ENCODE measurements at places on chromosomes 3 and 15.

- DNase-seq: no peak
Observed at GRCh38 chr15:33810073-33810595, 158.2 kb upstream of the CHRM5 start.

GRCh38 chr15:89184357-89184756, 37.0 kb downstream of the RLBP1 start:
- no peak for DNase-seq

DNA sequence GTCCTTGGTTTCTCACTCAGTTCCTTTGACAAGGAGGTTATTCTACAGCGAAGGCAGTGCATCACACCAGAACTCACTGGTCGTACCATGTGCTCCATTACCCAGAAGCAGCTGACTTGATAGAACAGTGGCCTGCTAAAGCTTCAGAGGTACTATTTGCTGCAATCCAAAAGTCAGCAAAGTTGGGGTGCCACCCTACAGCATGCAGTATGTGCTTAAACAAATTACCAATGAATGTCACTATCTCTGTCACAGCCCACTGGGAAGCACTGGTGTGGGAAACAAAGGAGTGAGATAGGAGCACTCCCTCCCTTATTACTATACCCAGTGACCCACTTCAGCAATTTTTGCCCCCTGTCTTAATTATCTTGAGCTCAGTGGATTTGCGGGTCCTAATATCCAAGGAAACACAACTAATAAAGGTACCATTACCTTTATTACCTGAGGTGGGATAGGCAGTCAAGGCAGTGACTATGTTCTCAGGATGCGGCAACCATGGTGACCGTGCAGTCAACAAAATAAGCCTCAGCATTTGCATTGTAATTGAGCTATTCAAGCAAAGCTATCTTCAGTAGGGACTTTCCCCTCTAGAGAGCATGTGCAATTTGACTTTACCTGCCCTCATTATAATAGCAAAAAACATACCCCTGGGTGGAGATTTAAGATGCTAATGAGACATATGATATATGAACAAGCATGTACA, 199.4 kb downstream of the OCA2 start:
- DNase-seq: no peak

- no peak for DNase-seq
Observed at GRCh38 chr3:109927161-109927560, 589.8 kb upstream of the DPPA4 start.

- DNase-seq: peak; percentile 81
Observed at GRCh38 chr3:194134231-194134756, 1.7 kb upstream of the HES1 start.

- no peak for DNase-seq
Observed at GRCh38 chr3:62605413-62606068, 232.2 kb upstream of the FEZF2 start.

- no peak for DNase-seq
Observed at GRCh38 chr3:28853830-28854229, 427.0 kb upstream of the RBMS3 start.

- DNase-seq: no peak
Observed at GRCh38 chr15:66724732-66725463, 22.9 kb downstream of the SMAD6 start.

- DNase-seq: no peak
Observed at GRCh38 chr3:22922317-22922716, 280.8 kb upstream of the UBE2E2 start.

- no peak for DNase-seq
Observed at GRCh38 chr15:74383286-74383685, 15.8 kb upstream of the CYP11A1 start.

GRCh38 chr15:80525853-80526252, 121.7 kb downstream of the ARNT2 start:
- DNase-seq: no peak

DNA sequence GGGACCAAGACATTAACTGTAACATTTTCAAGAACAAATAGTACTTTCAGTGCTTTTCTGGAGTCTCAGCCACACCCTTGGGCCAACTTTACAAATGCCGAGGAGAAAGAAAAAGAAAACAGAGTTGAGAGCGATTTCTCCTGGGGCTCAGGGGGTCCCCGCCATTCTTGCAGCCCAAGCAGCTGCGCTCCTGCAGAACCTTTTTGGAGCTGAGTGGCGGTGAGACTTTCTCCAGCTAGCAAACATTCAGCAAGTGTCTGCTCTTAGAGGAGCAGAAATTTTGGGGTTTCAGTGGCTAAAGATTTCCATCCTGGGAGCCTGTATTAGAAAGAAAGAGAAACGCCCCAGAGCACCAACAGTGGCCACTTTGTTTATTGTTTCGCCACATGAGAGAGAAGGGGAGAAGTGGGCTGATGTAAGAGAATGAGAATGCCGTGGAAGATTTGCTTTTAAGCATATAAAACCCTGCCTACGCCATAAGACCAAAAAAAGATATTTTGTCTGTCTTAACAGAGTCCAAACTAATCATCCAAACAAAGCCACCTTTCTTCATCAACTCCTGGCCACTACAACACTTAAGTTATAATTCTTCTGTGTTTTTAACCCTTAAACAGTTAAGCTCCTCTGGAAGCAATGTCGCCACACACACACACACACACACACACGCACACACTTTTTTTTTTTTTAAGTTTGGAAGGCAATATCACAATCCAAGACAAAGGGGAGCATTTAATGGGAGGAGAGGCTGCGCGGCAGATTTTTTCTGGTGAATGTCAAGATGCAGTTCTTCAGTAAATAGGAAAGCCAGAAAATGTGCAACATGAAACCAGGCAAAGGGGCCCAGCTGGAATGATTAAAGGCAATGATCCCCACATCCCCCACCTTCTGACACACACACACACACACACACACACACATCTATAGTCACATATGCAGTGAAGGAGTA, 19.2 kb downstream of the EID1 start:
- DNase-seq: no peak

GRCh38 chr3:38102444-38102814, 34.5 kb downstream of the ACAA1 start:
- DNase-seq: no peak

DNA sequence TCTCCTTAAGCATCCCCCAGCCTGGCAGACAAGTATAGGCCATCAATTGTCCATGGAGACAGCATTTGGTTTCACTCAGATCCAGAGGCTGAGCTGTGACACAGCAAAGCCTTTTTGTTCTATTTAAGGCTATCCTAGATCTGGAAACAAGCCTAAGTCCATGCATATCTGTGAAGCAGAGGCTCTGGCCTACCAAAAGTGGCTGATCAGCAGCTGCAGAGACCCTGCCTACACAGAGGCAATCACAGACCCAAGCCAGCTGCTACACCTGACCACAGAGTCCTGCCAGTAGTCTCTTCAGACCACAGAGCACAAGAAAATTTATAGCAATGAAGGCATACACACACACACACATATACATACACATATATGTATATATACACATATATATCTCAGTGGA, 501.7 kb upstream of the ARPP21 start:
- DNase-seq: no peak

GRCh38 chr3:124792341-124793040, 62.2 kb downstream of the UMPS start:
- DNase-seq: no peak

DNA sequence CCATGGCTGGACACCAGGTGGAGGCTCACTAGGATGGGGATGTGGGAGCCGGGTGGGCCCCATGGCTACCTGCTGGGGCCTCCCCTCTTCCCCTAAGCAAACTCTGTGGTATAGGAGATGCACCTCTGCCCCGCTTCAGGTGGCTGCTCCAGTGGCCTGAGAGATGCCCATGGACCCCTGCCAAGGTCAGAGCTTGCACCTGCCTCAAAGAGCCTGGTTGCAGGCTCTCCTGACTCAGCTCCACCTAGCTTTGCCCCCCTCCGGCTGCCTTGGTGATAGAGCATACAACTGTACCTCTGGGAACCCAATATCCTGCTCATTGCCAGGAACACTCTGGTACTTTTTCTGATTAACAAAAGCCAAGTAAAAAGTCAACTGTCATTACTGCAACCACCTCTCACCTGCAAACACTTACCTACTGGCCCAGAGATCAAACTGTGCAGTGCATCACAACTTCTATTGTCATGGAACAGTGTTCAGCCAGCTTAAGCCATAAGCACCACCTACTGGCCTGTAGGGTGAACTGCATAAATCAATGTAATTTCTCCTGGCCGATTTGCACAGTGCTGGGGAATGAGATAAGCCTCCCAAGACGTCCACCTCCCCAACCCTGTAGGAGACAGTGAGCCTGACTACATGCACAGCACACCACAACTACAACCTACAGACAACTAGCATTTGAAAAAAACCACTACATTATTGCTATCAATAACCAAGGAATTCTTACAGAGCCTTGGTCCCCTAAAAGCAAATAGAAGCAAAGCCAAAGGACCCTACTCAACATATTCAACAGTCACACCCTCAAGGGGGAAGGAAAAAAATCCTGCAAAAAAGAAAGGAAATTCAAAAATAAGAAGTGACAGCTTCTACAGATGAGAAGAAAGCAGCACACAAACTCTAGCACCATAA, 352.4 kb upstream of the ARHGEF26 start:
- DNase-seq: peak; percentile 66

- DNase-seq: no peak
Observed at GRCh38 chr3:52196977-52197376, 983 bp upstream of the ALAS1 start.

- DNase-seq: peak; percentile 49
Observed at GRCh38 chr3:43024181-43024885, 45.2 kb downstream of the GASK1A start.

Data from RPMI8226 (cell line).